ENCODE measurements at places on chromosomes 6 and 20.

- DNase-seq, result no peak
Observed at GRCh38 chr20:57263801-57264792, 2.3 kb downstream of the BMP7 start.

- DNase-seq, result no peak
Observed at GRCh38 chr6:145813285-145814034, 1.1 kb downstream of the FBXO30 start.

GRCh38 chr20:50449738-50450492, 60.3 kb upstream of the PTPN1 start:
- no peak for DNase-seq

- no peak for DNase-seq
Observed at GRCh38 chr6:30875244-30876038, 8.9 kb upstream of the DDR1 start.

- no peak for DNase-seq
Observed at GRCh38 chr6:89793586-89793985, 26.0 kb downstream of the MDN1 start.

DNA sequence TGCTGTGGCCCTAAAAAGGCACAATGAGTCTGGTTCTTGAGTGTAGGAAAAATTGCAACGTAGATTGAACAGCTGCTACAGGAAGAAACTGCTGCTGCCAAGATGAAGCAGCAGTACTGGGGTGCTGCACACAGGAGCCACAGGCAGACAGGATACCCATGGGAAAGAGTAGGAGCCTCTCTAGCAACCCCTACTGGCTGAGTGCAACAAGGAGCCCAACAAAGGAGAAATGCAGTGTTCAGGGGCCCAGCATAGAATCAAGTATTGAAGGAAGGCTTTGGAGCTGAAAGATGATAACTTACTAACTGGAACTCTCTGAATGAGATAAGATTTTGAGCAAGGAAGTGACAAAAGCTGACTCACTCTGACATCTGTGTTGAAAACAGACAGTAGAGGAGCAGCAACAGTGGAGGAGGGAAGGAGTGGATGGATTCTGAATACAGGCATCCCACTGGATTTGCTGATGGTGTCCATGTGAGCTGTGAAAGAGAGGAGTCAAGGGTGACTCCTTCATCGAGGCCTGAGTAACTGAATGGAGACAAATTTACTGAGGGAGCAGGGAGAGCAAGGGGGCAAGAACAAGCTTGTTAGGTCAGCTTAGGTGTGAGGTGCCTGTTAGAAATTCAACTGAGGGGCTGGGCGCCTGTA, 534.7 kb upstream of the JARID2 start:
- DNase-seq, result peak; percentile 73

DNA sequence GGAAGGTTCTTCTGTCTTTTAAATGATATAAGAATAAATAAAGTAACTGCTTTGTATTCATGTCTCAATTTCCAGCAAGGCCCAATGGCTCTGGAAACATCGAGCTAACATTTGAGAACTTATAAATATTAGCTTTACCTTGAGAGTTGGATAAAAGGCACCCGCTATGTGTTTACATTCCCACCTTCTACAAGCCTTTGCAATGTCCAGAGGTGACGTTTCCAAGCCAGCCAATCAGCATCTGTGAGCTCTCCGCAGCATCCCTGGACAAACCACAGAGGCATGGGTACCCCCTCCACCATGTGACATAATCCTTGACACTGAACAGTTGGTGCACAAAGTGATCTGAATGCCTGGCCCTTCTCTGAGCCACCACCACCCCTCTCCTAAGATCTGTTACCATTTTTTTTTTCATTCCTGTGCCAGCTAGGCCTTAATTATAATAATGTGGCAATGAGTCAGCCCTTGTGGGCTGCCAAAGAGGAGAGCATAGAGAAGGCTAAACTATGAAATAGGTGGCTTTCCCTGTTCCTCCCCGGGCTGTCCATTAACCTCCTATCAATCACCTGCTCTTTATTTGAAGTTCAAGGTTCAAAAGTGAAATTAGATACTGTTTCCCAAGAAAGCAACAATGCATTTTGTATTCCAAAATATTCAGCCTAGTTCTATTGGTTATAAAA, 4.1 kb downstream of the CBLN4 start:
- DNase-seq, result no peak

DNA sequence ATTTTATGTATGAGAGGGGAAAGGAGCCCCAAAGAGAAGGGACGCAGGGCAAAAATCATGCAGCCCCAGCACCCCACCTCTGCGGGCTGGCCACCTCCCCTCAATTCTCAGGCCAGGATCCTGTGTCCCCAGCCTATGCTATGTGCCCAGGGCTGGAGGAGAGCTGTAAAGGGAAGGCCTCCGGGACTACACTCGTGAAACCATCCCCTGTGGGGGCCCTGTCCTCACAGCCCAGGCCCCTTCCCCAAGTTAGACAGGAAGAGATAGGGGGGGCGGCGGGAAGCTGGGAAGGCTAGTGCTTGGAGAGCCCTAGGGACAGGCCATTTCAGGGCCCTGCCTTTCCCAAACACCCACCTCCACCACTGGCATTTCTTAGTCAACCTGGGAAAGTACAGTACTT, 1.4 kb upstream of the COL11A2 start:
- no peak for DNase-seq

DNA sequence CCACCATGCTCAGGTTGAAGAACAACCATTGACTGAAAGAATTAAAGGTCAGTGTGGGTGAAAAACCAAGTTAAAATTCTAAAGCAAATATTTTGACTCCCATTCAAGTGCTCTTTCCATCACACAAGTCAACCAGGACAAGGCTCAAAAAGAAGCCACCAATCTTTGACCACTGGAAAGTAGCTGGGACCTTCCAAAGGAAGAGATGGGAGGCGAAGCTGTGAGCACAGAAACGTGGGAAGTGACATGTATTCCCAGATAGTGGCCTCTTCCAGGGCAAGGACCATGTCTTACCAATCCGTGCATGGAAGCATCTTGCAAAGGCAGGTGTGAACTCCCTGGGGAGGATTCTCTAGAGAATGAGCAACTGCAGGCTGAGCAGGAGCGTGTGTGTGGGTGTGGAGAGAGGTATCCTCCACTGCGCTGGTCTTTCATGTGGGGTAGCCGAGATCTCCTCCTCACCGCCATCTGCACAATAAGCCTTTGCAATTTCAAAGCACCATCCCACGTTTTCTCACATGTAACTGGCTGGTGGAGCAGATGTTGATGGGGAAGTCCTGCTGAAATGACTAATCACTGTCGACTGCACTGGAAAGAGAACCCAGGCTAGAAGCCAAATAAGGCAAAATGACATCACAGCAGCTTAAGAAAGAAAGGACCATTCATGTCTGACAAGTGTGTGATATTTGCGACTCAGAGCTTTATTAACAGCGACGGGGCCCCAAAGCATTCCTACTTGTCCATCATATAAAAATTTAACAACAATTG, 189.4 kb upstream of the RREB1 start:
- DNase-seq, result peak; percentile 58

GRCh38 chr6:146287691-146288369, 255.8 kb upstream of the RAB32 start:
- DNase-seq, result no peak

DNA sequence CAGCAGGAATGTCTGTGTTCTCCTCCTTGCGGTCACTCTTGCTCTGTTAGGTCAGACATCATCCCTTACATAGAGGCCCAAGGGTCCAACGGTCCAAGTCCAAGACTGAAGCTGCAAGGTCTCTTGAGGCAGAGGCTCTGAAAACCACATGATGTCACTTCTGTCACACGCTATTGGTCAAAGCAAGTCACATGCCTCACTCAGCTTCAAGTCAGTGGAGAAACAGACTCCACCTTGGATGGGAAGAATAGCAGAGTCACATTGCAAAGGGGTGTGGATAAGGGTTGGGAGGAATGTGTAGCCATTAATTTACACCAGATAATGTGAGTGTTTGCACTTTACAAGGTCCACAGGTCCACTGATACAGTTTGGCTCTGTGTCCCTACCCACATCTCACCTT, 17.5 kb downstream of the SLC52A3 start:
- no peak for DNase-seq

DNA sequence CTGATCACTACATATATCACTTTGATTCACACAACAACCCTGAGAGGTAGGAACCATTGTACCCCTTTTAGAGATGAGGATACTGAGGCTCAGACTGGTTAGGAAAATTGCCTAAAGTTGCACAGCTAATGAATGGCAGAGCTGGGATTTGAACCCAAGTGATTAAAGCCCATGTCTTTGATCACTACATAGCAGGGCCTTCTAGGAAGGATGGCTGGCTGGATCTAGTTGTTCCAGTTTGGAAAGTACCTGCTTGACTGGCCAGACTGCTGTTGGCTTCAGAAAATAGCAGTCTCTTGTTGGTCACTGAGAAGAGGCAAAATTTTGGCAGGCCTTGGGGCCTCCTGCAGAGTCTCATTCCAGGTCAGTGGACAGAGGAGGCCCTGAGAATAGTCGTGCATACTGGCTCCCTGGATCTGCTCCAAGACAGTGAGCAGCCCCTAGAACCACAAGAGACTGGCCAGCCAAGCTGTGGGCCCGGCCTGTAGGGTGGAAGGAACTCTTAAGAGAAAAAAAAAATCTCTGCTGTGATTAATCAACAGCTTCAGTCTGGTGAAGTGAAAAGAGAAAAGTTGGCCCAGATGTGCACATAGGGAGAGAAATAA, 17.5 kb downstream of the PPARD start:
- no peak for DNase-seq

DNA sequence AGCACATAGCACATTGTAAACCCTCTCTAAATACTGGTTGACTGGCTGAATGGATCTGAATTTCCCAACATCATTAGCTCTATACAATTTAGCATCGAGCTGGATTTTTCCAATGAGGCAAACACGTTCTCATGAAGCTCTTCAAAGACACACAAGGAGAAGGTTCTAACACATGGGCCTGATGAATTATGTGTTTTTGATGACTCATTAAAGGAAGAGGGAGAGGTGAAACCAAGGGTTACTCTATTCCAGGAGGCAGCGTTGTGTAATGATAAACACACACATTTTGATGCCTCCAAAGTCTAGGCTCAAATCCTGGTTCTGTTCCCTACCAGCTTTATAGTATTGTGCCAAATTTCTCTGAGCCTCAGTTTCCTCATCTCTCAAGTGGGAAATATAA, 84.3 kb downstream of the PFDN4 start:
- no peak for DNase-seq

DNA sequence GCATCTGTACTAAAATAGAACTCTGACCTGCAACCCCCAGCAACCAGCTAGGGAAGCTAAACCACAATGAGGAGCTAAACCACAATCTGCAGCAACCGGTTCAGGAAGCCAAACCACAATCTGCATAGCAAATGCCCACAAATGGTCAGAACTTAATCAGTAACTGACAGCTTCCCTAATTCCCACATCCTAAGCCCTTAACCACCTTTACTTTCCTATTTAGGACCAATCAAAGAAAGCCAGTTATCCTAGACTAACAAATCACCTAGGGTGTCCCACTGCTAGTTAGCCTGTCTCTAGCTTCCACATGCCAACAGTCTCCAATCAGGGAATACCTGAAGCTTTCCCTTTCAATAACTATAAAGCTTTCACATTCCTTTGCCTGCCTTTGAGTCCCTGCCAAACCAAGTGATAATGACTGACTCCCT, 424.6 kb upstream of the PTCHD4 start:
- DNase-seq, result no peak

DNA sequence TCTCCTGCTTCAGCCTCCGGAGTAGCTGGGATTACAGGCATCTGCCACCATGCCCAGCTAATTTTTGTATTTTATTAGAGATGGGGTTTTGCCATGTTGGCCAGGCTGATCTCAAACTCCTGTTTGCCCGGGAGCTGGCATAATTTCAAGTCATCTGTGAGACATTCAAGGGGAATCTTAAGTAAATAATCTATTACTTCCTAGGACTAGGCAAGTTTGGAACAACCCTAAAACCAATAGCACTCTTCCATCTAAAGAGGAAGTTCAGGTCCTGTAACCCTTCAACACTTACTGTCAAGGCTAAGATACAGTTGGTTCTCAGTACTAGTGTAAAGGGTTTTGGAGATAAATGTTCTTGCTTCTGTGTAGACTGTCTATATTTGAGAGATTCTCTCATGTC, 267.8 kb upstream of the IRAK1BP1 start:
- no peak for DNase-seq

- no peak for DNase-seq
Observed at GRCh38 chr6:81761197-81761596, 8.7 kb upstream of the TENT5A start.

DNA sequence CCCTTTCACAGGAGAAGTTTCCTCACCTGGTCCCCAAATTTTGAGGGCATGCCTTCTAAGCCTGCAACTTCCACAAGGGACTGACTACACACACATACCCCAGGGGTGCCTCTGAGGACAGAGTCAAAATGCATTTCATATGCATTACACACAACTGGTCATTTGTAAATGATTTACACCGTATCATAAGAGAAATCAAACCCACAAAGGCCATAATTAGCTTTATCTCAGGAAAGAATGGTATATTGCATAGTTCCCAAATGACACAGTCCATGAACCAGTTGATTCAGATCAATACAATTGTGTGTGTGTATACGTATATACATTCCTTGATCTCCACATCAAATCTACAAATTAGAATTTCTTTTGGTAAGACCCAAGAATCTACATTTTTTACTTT, 203.3 kb upstream of the PRDM1 start:
- no peak for DNase-seq

- DNase-seq, result no peak
Observed at GRCh38 chr20:4613184-4613583, 108.5 kb upstream of the PRND start.

GRCh38 chr6:169019111-169019510, 234.5 kb downstream of the THBS2 start:
- no peak for DNase-seq

GRCh38 chr20:37567671-37568588, 40.3 kb upstream of the BLCAP start:
- DNase-seq, result no peak

Data from stimulated activated CD4-positive, alpha-beta T cell treated with anti-CD3 and anti-CD28 coated beads, TNF-alpha, amount 100 ng/mL, for 48 hours (primary cell).